Dorsolateral prefrontal cortex (tissue), 122 donors: ENCODE measurements at places on chromosomes 1 and 21.

DNA sequence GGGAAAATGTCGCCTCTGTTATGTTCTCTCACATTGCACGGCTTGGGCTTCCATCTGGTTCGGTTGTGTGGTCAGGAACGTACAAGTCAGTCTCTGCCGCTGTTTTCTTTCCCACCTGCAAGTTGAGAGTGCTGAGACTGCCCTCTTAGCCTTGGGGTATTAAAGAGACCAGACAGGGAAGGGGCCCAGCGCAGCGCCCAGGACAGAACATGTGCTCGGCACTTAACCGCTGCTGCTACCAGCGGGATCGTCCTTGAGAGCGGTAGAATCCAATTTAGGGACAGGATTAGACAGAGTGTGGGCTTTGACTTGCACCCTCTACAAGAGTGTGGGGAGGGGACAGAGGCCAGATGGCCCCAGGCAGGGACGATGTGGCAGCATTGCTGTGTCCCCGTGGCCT is 17.7 kb upstream of the AGPAT3 start:
- DNase-seq = no peak

DNA sequence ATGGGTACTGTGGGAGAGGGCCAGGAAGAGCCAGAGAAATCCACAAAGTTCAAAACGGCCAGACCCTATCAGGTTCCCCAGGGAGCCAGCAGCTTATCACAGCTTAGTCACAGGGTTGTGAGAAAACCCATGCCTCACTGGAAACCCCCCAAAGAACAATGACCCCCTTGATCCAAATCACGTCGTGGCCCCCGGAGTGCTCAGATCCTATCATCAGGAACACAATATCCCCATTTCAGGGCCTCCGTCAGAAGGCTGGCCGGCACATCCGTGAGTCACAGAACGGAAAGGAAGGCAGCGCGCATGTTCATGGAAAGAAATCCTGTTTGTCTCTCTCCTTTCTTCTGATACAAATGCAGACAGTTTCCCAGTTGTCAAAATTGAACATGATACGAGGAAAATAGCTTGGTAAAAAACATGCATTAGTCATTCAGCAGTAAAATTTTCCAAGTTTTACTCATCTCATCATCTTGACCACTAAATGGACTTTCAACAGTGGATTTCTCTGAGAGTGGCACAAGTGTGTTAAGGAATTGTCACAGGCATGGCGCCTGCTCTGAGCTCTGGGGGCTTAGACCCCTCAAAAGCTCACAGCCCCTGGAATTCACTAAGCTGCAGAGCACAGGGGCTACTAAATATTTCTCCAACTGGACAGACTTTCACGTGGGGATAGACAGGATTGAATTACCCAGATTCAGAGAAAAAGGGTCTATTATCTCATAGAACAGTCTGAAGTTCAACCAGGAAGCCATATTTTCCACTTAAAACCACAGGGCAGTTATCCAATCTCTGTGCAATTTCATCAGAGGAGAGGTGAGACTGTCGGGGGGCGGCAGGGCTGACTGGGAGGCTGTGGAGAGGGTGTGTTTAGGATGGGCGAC is 124.8 kb downstream of the RIPK4 start:
- DNase-seq = peak; percentile 57

- DNase-seq = no peak
These were observed 50.1 kb upstream of the RHOU start for GRCh38 chr1:228685081-228685660.

- no peak for DNase-seq
These were observed 254.4 kb upstream of the GJB5 start for GRCh38 chr1:34500451-34500850.
